Mucosa of gallbladder (tissue), 1 donor: ENCODE measurements at places on chromosomes 16 and 17.

- no peak for DNase-seq
These were observed 42.3 kb upstream of the CCNF start for GRCh38 chr16:2386990-2387389.

GRCh38 chr17:66312912-66313311 is 10.5 kb downstream of the PRKCA start:
- DNase-seq: peak; percentile 48

GRCh38 chr17:62989501-62989900 is 23.5 kb downstream of the TANC2 start:
- no peak for DNase-seq

DNA sequence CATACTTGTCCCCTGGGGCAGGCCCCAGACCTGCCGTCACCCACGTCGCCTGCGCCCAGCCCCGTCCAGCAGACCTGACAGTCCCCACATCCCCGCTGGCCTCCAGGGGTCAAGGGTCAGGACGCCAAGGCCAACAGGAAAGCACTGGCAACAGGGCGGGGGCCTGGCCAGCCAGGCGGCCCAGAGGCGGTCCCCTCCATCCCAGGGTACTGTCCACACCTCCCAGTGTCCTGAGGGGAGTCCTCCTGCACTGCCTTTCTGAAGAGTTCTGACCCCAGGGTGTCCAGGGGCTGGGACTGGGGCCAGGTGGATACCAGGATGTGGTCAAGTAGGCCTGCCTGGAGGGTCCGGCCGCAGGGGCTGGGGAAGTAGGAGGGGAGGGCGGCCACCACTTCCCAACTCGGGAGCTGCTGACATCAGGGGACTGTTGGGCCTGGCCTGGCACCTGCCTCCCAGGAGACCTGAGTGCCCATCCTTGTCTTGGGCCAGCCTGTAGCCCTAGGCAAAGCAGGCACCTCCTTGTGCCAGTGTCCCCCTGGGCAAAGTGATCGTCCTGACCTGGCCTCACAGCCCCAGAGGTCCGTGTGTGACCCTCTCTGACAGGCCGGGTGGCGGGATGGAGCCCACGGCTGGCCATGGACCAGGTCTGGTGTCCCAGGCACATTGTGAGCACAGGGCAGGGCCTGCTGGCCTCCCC is 6.7 kb upstream of the AXIN1 start:
- no peak for DNase-seq

DNA sequence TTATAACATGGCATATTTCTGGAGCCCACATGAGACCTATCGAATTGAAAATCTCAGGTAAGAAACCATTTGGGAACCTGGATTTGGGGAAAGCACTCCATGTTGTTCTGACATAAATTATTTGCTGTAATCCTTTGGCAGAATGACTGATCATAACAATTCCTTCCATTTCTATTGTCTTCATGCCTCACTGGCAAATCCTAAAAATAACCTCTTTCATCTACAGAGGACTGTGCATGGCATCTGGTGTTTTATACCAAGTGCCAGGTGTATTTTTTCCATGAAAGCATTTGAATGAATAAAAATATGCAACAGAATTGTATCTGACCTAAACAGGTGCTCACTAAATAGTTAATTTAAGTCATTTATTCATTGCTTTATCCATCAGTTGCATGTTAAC is 33.7 kb upstream of the COQ7 start:
- no peak for DNase-seq

DNA sequence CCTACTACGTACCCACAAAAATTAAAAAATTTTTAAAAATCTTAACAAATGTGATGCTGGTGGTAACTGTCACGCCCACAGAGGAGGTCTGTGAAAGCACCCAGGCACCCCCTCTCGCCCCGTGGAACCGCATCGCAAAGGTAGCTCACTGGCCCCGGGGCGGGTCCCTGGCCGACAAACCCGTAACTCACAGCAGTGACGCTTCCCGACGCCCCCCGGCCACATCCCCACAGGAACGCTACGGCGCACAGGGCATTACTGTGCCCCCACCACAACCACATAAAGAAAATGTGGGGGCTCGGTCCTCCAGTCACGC is 366 bp downstream of the ANKS3 start:
- no peak for DNase-seq

GRCh38 chr16:24653725-24654124 is 75.7 kb upstream of the TNRC6A start:
- no peak for DNase-seq

- no peak for DNase-seq
These were observed 2.8 kb upstream of the SOCS1 start for GRCh38 chr16:11258553-11259492.

DNA sequence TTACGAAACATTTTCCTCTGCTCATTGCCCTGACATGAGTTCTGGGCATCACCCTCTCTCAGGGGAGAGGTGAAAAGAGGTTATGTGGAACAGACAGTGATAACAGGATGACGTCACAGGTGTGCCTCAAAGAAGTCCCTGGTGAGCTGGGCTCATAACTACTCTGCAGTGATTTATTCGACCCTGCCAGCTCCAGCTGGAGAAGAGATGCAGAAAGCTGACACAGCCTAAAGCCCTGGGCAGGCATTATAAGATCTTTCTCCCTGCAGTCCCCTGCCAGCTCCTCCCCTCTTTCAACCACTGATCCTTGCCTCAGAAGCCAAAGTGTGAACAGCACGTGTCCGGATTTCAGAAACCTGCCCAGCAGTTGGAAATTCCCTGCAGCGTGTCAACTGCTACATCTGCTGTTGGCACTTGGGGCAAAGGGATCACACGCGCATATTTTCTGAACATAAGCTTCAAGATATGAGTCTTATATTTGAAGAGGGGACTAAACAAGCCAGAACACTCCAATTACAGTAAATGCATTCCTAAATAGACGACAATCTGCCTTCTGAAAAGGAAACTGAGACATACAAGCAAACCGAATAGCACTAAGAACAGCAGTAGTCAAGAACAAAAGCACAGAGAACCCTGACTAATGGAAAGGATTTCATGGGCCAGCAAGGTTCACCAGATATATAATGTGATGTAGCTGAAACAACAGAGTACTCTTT is 80.5 kb downstream of the SMG6 start:
- DNase-seq: peak; percentile 14

GRCh38 chr16:67883146-67883871 is 1.4 kb upstream of the NRN1L start:
- no peak for DNase-seq
